Body of pancreas (tissue), 4 donors: ENCODE measurements at places on chromosomes 12 and 14. TPM values are rescaled to one million over a fixed set of nuclear protein-coding genes. Genes with fewer than 3 reads are reported as not detected.

DNA sequence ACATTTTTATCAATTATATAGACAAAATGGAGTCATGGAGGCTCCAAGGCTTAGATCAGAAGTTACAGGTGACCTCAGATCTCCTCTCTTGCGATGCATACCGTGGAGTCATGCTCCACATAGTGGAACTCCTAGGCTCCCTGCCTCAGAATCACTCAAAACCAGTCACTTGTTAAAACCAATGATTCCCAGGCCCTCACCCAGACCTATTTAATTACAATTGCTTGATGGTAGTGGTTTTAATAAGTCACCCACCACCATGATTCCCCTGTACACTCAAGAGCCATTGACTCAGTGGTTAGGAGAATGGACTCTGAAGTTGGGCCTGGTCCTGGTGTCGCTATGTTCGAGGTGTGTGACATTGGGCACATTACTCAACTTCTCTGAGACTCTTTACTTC, 26.9 kb downstream of the IFNG-AS1 start:
- no peak for DNase-seq

- DNase-seq, result no peak
These were observed 45.4 kb downstream of the RPH3A start for GRCh38 chr12:112836736-112837628.

DNA sequence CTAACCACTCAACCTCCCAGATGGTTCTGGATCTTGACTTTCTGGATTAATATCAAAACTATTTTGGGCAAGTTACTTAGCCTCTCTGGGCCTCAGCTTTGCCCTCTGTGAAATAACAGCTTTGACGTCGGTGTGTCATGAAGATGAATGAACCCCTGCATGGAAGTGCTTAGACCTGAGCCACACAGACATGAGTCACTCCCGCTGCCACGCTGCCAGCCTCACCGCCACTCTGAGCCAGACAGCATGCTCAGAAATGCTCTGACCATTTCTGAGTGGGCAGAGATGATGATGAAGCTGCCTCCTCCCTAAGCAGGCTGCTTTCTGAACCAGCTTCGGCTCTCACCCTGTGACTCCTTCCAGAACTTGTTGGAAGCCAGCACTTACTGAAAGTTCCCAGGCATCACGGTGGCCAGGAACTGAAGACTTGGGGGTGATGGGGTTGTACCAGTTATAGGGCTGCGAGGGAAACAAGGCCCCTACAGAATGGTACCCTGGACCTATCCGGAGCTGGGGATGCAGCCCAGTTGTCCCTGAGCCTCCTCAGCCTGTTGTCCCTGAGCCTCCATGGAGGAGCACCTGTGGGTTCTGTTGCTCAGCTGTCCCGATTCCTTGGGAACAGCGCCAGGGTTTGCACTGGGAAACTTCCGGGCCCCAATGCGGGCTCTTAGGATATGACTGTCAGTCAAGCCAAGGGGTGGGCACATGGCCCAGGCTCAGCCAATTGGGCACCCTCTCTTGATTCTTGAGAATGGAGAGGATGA, 2.0 kb upstream of the CCDC197 start:
- DNase-seq, result peak; percentile 63

- DNase-seq, result no peak
These were observed 49.7 kb downstream of the C14orf132 start for GRCh38 chr14:96088911-96089310.

DNA sequence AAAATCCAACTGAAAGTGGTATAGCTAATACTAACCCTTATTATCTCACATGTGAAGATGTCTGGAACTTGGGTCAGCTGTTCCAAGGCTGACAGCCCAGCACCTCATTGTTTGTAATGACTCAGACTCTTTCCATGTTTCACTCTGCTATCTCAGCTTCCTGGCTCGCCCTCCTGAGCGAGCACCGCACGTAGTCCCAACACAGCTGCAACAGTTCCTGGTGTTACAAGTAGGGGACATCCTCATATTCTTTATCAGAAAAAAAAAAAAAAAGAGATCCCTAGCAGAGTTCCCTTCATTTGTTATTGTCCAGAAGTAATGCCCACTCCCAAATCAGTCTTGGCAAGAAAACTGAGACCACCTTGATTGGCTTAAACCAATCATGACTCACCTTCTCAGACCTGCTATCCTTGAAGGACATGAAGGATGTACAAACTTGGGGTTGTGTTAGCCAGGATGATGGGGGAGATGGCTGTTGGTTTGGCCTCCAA, 92.5 kb downstream of the ADCK1 start:
- DNase-seq, result no peak

DNA sequence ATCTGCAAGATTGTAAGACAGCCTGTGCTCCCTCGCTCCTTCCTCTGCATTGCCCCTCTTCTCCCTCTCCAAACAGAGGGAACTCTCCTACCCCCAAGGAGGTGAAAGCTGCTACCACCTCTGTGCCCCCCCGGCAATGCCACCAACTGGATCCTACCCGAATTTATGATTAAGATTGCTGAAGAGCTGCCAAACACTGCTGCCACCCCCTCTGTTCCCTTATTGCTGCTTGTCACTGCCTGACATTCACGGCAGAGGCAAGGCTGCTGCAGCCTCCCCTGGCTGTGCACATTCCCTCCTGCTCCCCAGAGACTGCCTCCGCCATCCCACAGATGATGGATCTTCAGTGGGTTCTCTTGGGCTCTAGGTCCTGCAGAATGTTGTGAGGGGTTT, 37.4 kb downstream of the DAD1 start:
- no peak for DNase-seq

DNA sequence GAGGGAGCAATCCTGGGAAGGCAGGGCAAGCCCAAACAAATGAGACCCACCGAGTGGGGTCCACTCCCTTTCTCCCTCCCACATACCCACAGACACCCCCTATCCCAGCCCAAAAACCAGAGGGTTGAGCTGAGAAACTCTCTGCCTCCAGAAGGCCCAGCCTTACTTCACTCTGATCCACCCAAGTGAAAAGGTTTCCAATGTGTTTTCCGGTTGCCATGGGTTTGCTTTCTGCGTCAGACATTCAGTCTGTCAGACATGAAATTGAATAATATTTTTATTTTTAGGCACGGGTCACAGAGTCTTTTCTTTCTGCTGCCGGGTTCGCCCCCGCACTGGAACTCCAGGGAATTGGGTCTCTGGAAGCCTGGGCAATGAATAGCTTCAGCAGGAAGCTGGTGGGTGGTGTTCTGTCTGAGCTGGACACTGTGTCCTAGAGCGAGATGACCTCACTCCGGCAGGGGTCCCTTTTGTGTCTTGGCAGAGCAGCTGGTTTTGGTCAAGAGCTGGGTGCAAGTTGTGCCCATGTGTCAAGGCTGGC, 69.8 kb upstream of the CLMN start:
- peak; percentile 47 for DNase-seq

- DNase-seq, result no peak
These were observed 83.0 kb upstream of the CCDC196 start for GRCh38 chr14:66403183-66403582.

GRCh38 chr12:67062193-67062592, 207.0 kb upstream of the CAND1 start:
- DNase-seq, result no peak

GRCh38 chr14:54606631-54607133, 39.8 kb downstream of the SAMD4A start:
- no peak for DNase-seq

GRCh38 chr14:77088645-77089044, 9.4 kb upstream of the CIPC start:
- no peak for DNase-seq

GRCh38 chr12:115541891-115542421, 735.5 kb downstream of the MED13L start:
- no peak for DNase-seq

DNA sequence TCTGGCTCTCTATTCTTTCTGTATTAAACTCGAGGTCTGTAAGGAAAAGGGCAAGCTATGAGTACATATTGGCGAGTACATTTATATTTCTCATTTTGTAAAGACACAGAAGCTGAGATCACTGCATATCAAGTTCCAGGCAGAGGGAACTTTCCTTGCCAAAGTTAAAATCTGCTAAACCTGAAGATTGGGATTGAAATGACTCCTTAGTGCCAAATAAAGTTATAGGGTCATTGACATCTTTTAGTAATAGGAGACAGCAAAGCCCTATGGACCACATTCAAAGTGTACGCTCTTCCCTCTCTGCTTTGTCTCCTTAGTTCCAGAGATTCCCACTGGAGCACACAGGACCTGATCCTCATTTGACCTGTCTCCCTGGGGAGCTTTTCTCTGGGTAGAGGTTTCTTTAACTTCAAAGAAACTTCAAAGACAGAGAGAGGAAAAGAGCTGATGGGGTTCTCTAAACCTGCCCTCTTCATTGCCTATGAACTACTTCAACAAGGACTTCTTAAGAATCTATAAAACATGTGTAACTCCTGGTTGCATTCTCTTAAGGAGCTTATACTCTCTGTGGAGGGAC, 42.6 kb upstream of the PTPRR start:
- DNase-seq, result no peak

Gene PROX2
- not detected for total RNA-seq

DNA sequence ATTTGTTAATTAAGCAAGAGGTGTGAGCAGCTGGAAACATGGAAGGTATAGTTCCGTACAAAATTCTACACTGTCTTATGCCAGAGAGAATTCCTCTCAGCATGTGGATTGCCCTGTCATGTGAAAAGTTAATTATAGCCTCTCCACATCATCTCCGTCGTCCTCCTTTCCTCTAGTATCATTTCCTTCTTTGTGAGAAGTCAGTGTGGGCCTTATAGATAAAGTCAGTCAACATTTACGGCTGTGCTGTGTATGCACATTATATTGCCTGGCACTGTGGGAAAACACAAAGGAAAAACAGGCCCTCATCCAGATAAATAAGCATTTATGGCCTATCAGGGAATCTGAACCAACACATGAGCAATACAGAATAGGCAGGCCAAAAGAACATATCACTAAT, 236.6 kb downstream of the SEC23A start:
- no peak for DNase-seq

Gene CAPZA3
- not detected for total RNA-seq

DNA sequence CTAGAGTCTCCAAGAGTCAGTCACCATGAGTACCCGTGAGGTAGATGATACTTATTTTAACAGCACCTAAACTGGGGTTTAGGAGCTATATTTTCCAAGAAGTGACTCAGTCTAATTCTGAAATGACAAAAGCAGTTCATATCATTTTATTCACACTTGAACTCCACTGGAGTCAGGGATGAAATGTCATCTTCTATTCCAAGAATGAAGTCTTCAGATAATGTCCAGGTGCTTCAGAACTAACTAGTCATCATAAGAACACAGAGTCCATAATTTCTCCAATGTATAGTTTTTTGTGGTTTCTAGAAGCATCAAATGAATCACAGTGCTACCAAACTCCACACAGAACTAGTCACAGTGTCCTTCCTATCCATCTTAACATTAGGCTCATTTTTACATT, 13.3 kb downstream of the DNM1L start:
- no peak for DNase-seq

GRCh38 chr14:21211509-21211908, 55.6 kb upstream of the OR5AU1 start:
- no peak for DNase-seq

DNA sequence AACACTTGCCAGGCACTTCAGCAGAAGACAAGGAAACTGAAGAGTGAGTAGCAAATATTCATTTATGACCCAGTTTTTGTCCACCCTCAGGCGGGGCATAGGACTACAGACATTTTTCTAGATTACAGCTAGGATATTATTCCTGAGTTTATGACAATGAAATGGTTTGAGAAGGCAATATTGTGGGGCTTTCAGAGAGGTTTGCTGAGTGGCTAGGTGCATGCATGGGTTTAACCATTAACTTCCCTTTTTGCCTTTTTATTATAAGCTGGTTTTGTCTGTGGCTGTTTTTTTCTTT, 104.0 kb upstream of the BCAT1 start:
- no peak for DNase-seq

Gene DHRS2
- 1.3 TPM for total RNA-seq

Gene LRRC43
- total RNA-seq, result not detected

DNA sequence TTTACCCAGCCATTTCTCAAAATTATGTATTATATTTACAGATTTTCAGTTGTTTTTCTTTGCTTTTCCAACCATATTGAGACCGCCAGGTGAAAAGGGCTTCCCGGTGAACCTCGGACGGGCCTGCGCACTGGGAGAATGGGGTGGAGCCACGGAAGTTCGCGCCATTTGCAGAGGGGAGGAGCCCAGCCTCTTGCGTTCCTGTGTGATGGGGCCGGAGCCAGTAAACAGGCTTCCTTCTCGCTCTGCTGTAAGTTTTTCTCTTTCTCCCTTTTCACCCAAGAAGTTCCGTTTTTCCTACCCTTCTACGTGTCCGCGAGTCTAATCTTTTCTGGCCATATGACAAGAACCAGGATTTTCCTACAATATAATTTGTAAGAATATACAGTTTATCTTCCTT, 1108.8 kb upstream of the SEL1L start:
- DNase-seq, result peak; percentile 30

GRCh38 chr12:53782093-53782703, 30.4 kb upstream of the CISTR start:
- DNase-seq, result no peak

GRCh38 chr14:33475623-33476022, 475.3 kb downstream of the EGLN3 start:
- peak; percentile 49 for DNase-seq

DNA sequence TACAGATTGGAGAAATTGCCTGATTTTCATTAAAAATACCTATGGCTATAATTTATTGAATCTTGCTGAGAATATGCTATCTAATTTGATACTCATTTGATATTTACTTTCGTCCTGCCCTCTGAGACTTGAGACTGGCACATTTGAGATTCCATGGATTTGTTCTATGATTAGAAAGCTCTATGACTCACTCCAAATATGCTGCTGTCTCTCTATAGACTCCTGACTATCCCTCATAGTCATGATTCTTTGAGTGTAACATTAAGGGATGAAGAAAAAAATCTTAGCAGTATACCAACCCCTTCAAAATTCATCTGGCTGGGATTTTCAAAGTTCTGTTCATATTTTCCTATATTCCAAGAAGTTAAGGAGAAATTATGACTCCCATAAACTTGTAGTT, 191.9 kb downstream of the LRIG3 start:
- no peak for DNase-seq

DNA sequence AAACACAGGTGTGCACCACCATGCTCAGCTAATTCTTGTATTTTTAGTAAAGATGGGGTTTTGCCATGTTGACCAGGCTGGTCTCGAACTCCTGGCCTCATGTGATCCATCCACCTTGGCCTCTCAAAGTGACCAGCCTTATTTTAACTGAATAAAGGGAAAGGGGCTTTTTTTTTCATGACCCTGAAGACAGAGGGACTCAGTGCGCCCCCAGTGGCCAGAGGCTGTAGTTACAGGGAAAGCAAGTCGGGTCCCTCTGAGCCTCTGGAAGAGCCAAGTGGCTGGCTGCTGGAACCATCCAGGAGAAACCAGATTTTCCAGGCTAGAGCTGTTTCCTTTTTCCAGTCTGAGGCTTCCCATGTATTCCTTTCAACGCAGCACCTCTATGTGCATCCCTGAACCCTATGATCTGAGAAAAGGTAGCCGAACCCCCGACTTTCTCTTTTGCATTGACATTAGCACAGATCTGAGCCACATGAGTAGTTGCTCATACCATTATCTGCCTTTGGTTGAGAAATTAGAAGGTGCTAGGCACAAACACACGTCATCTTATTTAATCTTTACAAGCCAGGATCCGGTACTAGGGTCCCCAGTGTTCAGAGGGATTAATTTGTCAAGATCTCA, 342.7 kb downstream of the CACNA1C start:
- peak; percentile 33 for DNase-seq
